Ureter (tissue), 1 donor: ENCODE measurements at places on chromosomes 1 and 21. TPM values are rescaled to one million over a fixed set of nuclear protein-coding genes. Genes with fewer than 3 reads are reported as not detected.

The GOLT1A gene
- 26.0 TPM for total RNA-seq

The ZNF691 gene
- total RNA-seq = 8.6 TPM

The BRINP3 gene
- not detected for total RNA-seq

DNA sequence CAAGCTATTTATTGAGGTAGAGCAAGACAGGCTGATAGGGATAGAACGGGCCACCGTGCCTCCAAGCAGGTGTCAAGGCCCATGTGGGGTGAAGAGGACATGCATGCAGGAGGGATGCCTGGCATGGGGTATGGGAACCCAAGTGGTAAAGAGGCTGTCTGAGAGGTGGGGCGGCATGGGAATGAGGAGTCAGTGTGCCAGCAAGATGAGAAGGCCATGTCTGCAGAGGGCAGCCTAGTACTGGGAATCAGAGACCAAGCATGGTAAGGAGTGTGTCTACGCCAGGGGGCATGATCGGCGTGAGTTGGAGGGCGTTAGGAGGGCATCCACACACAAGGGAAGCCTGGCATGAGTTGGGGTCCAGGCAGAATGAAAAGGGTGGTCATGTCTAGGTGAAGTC lies 303.7 kb upstream of the PLD5 start:
- no peak for DNase-seq

DNA sequence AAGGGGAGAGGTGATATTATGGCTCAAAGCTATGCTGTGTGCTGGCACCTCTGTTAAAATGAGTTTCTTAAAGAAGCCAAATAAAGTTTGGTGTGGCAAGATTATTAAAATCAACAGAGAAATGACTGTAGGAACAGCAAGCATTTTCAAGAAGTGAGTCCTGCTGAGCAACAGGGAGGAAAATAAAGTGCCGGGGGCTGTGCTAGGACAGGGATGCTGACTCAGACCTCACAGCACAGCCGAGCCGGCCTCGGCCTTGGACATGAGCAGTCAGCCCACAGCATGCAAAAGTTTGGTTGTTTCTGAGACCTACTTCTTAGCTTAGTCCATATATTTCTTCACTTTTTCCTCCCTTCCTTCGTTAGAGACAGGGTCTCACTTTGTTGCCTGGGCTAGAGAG lies 19.2 kb downstream of the CNIH3 start:
- DNase-seq = no peak

- no peak for DNase-seq
These were observed 30.9 kb downstream of the TNFSF4 start for GRCh38 chr1:173176246-173176645.

DNA sequence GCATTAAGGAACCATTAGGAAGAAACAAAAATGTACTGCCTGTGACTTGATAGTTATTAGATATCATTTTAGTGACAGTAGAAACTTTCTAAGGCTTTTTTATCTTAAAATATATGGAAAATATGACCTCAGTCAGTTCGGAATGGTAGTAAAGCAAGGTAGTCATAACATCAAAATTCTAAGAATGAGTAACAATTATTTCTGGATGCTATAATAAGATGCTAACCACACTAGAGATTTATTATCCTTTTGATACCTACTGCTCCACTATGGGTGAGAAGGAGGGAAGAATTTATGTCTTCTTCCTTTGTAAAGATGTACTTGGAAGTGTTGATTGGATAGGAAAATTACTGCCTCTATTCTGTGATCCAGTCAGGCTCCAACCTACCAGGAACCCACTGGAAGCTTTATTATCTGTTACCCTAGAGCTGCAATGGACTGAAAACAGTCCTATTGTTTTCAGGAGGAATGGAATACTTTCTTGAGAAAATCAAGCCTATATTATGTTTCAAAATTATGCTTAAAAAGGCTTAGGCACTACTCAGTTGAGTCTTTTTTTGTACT lies 8.8 kb downstream of the FMN2 start:
- no peak for DNase-seq

DNA sequence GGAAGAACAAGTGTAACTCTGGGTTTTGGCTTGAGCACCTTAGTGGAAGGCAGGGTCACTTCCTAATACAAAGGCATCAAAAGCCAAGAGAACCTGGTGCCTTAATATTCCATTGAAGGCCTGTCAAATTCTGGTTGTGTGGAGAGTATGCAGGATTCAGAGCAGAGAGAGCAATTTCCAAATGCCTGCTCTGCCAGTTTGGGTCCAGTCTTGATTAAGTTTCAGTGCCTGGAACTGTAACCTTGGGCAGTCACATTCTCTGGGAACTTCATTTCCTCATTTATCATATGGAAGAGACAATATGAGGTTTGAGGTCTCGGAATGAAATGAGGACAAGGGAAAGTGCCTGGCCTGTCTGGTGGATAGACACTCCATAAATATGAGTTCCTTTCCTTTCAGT lies 198.0 kb upstream of the C8B start:
- no peak for DNase-seq
